ENCODE measurements at places on chromosomes 16 and 17.
A peak's percentile ranks its signal among the peaks of the same experiment; 100 is the strongest.

GRCh38 chr17:79988185-79988971, 47.3 kb downstream of the TBC1D16 start:
- no peak for DNase-seq

GRCh38 chr17:77396610-77397009, 255.8 kb downstream of the SEC14L1 start:
- no peak for DNase-seq

- DNase-seq, result no peak
Measured at GRCh38 chr16:2860826-2861567, 3.0 kb upstream of the PRSS22 start.

GRCh38 chr17:73227379-73227778, 34.3 kb downstream of the CPSF4L start:
- no peak for DNase-seq

GRCh38 chr16:63361032-63361624, 1324.9 kb upstream of the CDH8 start:
- peak; percentile 74 for DNase-seq

DNA sequence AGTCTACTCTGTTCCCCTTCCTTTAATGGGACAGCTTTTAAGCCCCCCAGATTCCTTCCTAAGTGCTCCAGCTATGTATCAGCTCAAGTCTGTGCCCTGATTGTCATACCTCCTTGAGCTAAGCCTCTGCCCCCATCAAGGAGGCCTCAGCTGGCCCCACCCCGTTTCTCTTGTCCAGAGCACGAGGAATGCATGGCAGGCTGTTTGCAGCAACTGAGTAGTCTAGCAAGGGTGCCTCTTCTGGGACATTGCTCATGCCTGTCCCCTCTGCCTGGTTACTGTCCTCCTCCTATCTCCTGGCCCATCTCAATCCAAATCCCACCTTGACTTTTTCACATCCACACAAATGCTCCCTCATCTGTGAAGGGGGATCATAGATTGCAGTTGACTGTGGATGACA, 27.8 kb upstream of the TMEM220 start:
- DNase-seq, result no peak

- DNase-seq, result peak; percentile 61
Measured at GRCh38 chr17:62720126-62720850, 87.8 kb downstream of the MARCHF10 start.

- no peak for DNase-seq
Measured at GRCh38 chr17:82247856-82248671, 19.2 kb downstream of the SLC16A3 start.

DNA sequence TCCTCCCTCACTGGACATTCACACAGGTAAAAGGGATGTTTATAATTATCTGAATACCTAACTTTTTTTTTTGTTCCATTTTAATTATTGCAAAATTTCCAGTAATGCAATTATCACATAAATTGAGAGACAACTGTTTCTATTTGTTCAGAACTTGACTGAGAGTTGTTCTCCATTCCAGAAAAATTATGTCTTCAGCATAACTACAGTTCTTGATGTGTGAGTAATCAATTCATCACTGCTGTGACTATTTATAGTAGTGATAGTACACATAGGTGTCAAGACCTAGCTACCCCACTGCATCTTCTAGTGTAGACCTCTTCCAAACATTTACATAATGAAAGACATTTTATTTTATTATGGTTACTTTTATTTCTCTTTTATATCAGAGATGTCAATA, 5.8 kb upstream of the TNRC6A start:
- DNase-seq, result no peak

- peak; percentile 89 for DNase-seq
Measured at GRCh38 chr17:82273327-82274133, at the start of gene CSNK1D. TSS of gene CSNK1D (minus strand) at chr17:82273700. CDS start at chr17:82273381, 319 bp downstream.

- DNase-seq, result no peak
Measured at GRCh38 chr16:27230562-27231001, 27.3 kb downstream of the KDM8 start.

GRCh38 chr16:1639860-1640259, 27.7 kb downstream of the CRAMP1 start:
- DNase-seq, result no peak

DNA sequence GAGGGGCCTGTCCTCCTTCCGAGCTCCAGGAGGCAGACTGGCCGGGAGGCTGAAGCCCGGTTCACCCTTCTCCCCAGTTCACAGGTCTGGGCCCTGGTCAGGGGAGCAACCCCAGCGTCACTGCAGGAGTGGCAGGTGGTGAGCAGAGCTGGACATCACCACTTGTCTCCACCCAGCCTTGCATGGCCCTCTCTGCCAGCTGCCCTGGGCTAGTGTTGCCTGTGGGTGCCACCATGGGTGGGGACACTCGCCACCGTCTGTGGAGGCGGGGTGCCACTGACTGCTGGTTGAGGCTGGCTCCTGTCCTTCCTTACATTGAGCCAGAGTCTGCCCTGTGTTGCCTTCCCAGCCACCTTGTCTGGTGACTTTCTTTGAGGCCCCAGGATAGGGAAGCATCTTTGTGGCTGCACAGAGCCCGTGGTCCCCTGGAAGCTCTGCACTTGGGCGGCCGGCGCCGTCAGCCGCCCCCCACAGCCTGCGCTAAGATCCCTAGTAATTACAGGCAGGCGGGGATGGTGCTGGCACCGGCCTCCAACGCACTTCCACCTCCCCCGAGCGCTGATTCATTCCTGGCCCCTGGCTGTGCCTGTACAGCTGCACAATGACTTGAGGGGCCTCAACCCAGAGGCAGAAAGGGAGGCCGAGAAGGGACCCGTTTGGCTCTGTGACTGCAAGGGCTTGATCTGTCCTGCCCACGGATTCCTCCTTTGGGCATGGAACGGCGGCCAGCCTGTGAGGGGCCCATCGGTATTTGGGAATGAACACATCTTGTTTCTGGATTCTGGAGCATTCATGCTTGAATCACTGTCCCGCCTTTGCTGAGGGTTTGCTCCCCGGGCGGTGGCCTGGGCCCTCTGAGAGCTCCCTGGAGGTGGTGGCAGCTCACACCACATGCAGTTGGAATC, 5.2 kb downstream of the BAIAP2 start:
- DNase-seq, result no peak

DNA sequence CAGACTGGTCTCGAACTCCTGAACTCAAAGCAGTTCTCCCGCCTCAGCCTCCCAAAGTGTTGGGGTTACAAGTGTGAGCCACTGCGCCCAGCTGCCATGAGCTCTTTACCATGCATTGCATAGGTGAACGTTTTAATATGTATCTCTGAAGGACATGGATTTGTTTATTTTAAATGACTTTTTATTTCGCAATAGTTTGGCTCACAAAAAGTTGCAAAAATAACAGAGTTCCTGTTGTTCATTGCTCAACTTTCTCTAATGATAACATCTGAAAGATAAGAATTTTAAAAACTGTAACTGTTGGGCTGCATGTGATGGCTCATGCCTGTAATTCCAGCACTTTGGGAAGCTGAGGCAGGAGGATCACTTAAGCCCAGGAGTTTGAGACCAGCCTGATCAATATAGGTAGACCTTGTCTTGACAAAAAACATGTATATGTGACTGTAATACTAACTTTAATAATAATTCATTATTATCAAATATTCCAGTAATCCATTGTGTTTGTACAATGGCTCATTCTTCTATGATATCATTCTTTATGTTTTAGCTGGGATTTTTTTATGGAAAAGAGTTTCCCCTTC, 80.1 kb downstream of the ABCC1 start:
- no peak for DNase-seq

DNA sequence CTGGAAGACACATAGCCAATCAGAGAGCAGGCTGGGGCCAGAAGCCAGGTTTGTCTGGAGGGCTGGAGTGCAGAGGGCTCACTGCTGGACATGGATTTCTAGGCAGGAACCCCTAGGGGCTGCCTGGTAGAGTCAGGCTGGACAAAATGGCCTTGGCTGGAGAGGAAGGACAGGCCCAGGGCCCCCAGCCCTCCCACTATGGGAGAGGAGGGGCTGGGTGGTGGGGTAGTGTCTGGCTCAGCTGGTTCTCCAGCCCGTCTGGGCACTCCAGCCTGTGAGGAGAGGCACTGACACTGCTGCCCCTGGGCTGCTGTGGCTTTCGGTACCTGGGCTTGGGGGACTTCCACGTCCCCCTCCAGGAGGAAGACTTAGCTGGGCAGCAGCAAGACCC, 21.7 kb upstream of the DOK4 start:
- DNase-seq, result no peak

- DNase-seq, result no peak
Measured at GRCh38 chr17:13484020-13484419, 117.7 kb downstream of the HS3ST3A1 start.

DNA sequence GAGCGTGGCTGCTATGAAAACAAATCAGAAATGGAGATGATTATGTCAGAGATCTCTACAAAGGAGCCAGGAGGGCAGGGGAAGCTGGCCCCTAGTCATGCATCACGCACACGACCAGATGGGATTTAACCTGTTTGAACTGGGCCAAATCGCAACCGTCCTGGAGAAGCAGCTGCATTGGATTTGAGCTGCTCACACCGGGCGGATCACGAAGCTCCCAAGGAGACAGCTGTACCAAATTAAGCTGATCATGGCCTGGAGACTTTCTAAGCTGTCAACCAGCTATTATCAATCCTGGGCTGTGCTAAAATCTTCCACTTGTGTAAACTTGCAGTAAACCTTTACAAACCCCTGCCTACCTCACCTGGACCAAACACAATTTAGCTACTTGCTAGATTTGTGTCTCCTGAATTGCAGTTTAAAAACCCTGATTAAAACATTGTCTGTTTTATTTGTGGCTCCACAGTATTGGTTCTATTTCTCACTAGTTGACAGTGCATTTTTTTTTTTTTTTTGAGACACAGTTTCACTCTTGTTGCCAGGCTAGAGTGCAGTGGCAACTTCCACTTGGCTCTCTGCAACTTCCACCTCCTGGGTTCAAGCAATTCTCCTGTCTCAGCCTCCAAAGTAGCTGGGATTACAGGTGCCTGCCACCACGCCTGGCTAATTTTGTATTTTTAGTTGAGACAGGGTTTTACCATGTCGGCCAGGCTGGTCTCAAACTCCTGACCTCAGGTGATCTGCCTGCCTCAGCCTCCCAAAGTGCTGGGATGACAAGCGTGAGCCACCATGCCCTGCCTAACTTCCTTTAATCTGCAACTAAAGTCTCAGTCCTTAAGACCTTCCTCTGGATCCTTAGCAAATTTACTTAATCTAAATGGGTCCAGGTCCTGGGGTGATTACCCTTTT, 98.3 kb upstream of the GRIN2A start:
- DNase-seq, result no peak

- DNase-seq, result no peak
Measured at GRCh38 chr17:75065562-75066151, 18.6 kb downstream of the KCTD2 start.

DNA sequence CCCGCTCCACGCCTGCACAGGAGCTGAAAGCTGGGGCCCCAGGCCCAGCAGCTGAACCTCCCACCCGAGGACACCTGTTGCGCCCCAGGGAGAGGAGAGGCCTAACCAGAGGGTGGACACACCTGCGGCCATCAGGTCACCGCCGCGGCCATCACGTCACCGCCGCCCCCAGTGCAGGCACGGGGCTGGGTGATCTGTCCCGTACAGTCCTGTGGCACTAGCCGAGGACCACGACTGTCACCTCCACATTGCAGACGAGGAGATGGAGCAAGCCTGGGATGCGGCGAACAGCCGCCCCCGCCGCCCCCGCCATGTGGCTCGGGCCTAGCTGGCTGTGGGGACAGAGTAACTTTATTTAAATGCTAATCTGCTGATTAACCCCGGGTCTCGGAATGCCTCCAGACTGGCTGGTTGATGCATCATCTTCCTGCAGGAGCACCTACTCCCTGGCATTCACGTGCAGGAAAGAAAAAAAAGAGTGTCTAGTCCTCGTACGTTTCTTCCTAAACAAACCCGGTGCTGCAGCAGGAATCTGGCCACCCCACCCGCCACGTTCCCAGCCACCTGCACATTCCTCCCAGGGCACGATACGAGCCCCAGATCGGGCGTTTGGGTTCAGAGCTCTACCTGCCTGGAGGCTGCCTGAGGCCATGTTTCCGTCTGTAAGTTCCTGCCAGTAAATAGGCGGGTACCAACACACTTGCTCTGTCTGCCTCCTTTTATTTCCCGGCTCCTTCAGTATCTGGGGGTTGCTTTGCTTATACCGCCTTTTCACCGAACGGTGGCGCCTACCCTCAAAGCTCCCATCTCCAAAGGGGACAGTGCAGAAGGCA, 29.9 kb downstream of the PIEZO1 start:
- DNase-seq, result no peak

GRCh38 chr16:10511829-10512228, 68.6 kb downstream of the EMP2 start:
- DNase-seq, result no peak

DNA sequence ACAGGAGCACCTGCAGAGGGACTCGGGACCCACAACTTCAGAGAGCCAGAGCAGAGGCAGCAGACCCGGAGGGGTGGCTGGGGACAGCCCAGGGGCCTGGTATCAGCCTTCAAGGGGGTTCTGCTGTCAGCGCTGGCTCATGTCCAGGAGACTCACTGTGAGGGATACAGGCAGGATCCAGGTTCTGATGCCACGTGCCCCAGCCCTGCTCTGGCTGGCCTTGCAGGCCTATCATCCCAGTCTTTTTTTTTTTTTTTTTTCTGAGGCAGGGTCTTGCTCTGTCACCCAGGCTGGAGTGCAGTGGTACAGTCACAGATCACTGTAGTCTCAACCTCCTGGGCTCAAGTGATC, 9.0 kb upstream of the MTSS2 start:
- no peak for DNase-seq

- DNase-seq, result no peak
Measured at GRCh38 chr16:23534868-23535860, 22.0 kb downstream of the EARS2 start.

DNA sequence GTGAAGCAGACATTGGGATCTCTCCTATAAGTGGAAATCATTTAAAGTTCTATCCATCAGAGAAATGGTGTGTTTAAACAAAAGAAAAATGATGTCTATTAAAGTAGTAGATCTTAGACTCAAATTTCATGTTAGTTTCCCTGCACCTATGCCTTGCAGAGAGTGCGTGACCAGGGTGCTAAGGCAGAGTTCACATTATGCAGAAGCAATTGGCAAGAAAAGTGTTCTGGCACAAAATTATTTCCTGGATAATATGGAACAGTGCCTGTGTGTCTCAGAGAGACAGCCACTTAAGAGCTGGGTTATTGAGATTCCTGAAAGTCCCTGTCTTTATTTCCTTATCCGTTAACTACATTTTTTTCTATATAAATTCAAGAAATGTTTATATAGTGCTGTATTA, 457.0 kb downstream of the CDH8 start:
- no peak for DNase-seq

- DNase-seq, result no peak
Measured at GRCh38 chr17:83037084-83037873, 42.1 kb upstream of the METRNL start.

DNA sequence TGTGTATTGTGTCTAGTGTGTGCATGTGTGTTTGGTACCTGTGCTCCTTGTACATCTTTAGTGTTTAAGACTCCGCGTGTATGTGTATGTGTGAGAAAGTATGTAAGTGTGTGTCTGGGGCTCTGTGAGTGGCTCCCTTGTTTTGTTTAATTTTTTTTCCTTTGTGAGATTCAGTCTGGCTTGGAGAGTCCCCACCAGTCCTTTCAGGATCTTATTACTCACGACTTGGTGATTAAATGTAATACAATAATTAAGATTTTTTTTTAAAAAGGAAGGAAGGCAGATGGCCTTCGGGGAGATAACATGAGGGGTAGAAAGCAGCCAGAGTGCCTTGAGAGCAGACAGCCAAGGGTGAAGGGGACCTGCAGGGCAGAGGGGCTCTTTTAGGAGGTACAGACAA, 33.9 kb downstream of the FZD2 start:
- no peak for DNase-seq
